Lower lobe of right lung (tissue), 2 donors: ENCODE measurements at places on chromosomes 16 and 17.

DNA sequence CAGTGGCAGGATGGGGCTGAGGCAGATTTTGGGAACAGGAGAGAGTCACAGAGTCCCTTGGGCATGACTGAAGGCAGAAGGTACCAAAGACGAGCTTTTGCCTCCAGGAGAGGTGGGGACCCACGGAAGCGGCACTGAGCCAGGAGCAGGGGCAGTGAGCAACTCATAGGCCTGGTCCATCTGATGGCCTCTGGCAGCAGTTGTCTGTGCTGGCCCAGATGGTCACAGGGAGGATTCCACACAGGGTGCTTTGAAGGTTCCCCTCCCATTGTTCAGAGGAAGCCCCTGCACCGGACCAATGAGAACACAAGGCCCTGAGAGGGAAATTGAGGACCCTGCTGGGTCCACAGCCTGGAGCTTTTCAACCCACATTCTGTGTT lies 360.3 kb upstream of the TNRC6C start:
- H3K4me3 ChIP-seq, result no peak overlapping the region
- H3K4me1 ChIP-seq, result peaks cover 6% of the 10 kb centered on the region
- no peak for DNase-seq
- H3K36me3 ChIP-seq, result no peaks in the 10 kb centered on the region

- no peaks in the 10 kb centered on the region for H3K4me1 ChIP-seq
- H3K4me3 ChIP-seq, result no peak overlapping the region
- no peaks in the 10 kb centered on the region for H3K36me3 ChIP-seq
- no peaks in the 10 kb centered on the region for H3K27me3 ChIP-seq
- no peak for DNase-seq
- H3K27ac ChIP-seq, result no peak overlapping the region
Measured at GRCh38 chr16:7644176-7644575, 311.5 kb downstream of the RBFOX1 start.

DNA sequence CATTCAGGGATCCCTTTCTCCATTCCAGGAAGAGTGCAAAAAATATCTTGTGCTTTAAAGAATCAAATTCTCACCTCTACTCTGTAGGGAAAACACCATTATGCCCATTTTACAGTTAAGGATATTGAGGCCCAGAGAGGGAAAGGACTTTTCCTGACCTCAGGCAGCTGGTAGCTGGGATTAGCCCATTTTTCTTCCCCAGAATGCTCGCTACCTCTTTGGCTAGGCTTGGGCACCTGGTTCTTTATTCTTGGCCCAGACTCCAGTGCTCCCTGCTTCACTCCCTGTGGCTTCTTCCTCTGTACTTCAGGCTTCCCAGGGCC lies 45.7 kb downstream of the MEOX1 start:
- H3K4me3 ChIP-seq, result no peak overlapping the region
- H3K4me1 ChIP-seq, result no peaks in the 10 kb centered on the region
- no peaks in the 10 kb centered on the region for H3K27me3 ChIP-seq
- H3K27ac ChIP-seq, result no peak overlapping the region

- no peak overlapping the region for H3K27ac ChIP-seq
- no peak overlapping the region for H3K4me3 ChIP-seq
- no peaks in the 10 kb centered on the region for H3K27me3 ChIP-seq
- no peaks in the 10 kb centered on the region for H3K36me3 ChIP-seq
Measured at GRCh38 chr16:80019395-80019794, 418.9 kb upstream of the MAF start.

- peaks cover 40% of the 10 kb centered on the region for H3K27me3 ChIP-seq
- no peak for DNase-seq
Measured at GRCh38 chr16:2196162-2196980, at the start of gene CASKIN1. Gene CASKIN1 (minus strand): TSS chr16:2196605. CDS start chr16:2196432, 173 bp downstream.

GRCh38 chr17:42221886-42222745 lies 27.8 kb upstream of the GHDC start:
- H3K4me3 ChIP-seq, result no peak overlapping the region
- no peaks in the 10 kb centered on the region for H3K4me1 ChIP-seq
- peaks cover 74% of the 10 kb centered on the region for H3K36me3 ChIP-seq
- H3K27ac ChIP-seq, result no peak overlapping the region

GRCh38 chr17:76440751-76441362 lies 12.1 kb downstream of the UBE2O start:
- H3K27ac ChIP-seq, result no peak overlapping the region
- H3K27me3 ChIP-seq, result no peaks in the 10 kb centered on the region
- H3K4me1 ChIP-seq, result peaks cover under 1% of the 10 kb centered on the region
- H3K36me3 ChIP-seq, result no peaks in the 10 kb centered on the region
- no peak overlapping the region for H3K4me3 ChIP-seq

DNA sequence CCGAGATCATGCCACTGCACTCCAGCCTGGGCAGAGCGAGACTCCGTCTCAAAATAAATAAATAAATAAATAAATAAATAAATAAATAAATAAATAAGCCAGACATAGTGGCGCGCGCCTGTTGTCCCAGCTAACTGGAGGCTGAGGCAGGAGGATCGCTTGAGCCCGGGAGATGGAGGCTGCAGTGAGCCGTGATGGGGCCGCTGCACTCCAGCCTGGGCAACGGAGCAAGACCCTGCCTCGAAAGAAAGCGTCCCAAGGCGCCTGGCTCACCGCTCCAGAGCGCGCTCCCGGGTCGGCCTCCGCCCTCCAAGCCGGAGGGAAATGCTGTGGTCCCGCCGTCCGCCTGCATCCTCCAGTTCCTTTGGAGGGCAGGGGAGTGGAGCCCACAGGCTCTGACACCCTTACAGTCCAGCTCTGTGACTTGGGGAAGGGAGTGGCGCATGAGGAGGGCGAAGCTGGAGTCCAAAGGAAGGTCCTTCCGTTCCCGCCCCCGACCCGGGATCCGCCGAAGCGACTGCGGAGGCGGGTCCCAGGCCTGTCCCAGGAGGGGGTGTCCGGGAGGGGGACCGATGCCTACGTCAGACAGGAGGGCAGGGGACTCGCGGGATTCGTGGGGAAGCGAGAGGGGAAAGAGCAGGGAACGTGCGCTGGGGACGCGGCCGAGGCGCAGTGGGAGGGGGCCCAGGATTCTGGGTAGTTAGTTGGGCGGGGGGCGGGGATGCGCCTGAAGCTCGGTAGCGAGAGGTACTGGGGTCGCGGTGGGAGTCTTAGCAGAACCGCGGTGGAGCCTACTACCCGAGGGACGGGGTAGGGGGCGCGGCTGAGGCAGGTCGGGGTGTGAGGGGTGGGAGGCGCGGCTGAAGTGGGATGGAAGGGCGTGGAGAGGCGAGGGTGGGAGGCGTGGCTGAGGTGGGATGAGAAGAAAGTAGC lies 8.4 kb upstream of the TRPV2 start:
- H3K4me3 ChIP-seq, result peak overlapping the region; percentile 63
- H3K27me3 ChIP-seq, result peaks cover 7% of the 10 kb centered on the region
- H3K36me3 ChIP-seq, result no peaks in the 10 kb centered on the region
- DNase-seq, result peak; percentile 61

DNA sequence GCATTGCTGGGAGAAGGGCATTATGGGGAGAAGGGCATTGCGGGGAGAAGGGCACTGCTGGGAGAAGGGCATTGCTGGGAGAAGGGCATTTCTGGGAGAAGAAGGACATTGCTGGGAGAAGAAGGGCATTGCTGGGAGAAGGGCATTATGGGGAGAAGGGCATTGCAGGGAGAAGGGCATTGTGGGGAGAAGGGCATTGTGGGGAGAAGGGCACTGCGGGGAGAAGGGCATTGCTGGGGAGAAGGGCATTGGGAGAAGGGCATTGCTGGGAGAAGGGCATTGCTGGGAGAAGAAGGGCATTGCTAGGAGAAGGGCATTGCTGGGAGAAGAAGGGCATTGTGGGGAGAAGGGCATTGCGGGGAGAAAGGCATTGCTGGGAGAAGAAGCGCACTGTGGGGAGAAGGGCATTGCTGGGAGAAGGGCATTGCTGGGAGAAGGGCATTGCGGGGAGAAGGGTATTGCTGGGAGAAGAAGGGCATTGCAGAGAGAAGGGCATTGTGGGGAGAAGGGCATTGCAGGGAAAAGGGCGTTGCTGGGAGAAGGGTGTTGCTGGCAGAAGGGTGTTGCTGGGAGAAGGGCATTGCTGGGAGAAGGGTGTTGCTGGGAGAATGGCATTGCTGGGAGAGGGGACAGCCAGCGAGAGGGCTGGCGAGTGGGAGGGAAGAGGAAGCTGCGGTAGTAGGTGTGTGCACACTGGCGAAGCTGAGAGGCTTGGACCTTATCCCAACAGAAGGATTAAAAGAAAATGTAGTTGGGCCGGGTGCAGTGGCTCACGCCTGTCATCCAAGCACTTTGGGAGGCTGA lies 4.6 kb upstream of the PYDC1 start:
- H3K36me3 ChIP-seq, result no peaks in the 10 kb centered on the region
- no peak overlapping the region for H3K4me3 ChIP-seq
- H3K4me1 ChIP-seq, result peaks cover 6% of the 10 kb centered on the region
- DNase-seq, result no peak
- H3K27ac ChIP-seq, result no peak overlapping the region

- H3K36me3 ChIP-seq, result peaks cover 17% of the 10 kb centered on the region
- H3K4me3 ChIP-seq, result no peak overlapping the region
- H3K4me1 ChIP-seq, result peaks cover 60% of the 10 kb centered on the region
- no peaks in the 10 kb centered on the region for H3K27me3 ChIP-seq
Measured at GRCh38 chr17:4856937-4857314, 23.8 kb downstream of the MINK1 start.

- H3K36me3 ChIP-seq, result no peaks in the 10 kb centered on the region
- peaks cover 27% of the 10 kb centered on the region for H3K4me1 ChIP-seq
- no peak overlapping the region for H3K4me3 ChIP-seq
- peaks cover 26% of the 10 kb centered on the region for H3K27me3 ChIP-seq
Measured at GRCh38 chr17:42178817-42179216, 2.1 kb downstream of the KCNH4 start.

- no peaks in the 10 kb centered on the region for H3K4me1 ChIP-seq
- no peak overlapping the region for H3K27ac ChIP-seq
- no peak for DNase-seq
- no peaks in the 10 kb centered on the region for H3K27me3 ChIP-seq
- no peaks in the 10 kb centered on the region for H3K36me3 ChIP-seq
Measured at GRCh38 chr17:12457493-12457892, 208.2 kb upstream of the MYOCD start.

DNA sequence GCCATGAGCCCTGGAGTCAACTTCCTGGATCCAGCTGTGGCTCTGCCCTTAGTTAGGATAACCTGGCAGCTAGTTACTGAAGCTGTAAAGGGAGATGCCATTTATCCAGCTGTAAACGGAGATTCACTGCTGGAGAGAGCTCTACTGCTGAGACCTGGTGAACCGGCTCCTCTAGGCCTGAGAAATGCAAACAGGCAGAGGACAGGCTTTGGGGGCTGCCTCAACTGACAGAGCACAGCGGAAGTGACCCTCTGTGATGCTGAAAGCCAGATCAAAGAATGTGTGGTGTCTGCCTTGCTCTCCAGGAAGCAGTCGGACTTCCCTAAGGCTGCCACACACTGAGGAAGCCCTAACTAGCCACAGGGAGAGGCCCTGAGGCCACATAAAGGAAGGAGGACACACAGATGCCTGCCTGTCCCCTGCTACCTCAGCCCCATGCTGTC lies 21.9 kb upstream of the GPRC5C start:
- no peak overlapping the region for H3K27ac ChIP-seq
- no peak for DNase-seq
- no peak overlapping the region for H3K4me3 ChIP-seq
- H3K4me1 ChIP-seq, result no peaks in the 10 kb centered on the region
- H3K27me3 ChIP-seq, result no peaks in the 10 kb centered on the region
- no peaks in the 10 kb centered on the region for H3K36me3 ChIP-seq

DNA sequence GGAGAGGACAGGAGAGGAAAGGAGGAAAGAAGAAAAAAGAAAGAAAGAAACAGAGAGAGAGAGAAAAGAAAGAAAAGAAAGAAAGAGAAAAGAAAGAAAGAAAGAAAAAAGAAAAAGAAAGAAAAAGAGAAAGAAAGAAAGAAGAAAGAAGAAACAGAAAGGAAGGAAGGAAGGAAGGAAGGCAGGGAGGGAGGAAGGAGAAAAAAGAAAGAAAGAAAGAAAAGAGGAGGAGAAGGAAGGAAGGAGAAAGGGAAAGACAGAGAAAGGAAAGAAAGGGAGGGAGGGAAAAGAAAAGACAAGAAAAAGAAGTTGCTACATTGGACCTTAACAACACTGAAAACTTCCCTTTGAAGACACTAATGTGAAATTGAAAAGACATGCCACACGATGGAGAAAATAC lies 56.6 kb upstream of the CCL2 start:
- peaks cover 9% of the 10 kb centered on the region for H3K4me1 ChIP-seq
- H3K27me3 ChIP-seq, result no peaks in the 10 kb centered on the region
- no peak for DNase-seq
- no peak overlapping the region for H3K27ac ChIP-seq

GRCh38 chr16:85652431-85653221 lies 36.1 kb downstream of the GINS2 start:
- DNase-seq, result peak; percentile 74
- H3K4me3 ChIP-seq, result no peak overlapping the region
- H3K36me3 ChIP-seq, result peaks cover 78% of the 10 kb centered on the region
- H3K4me1 ChIP-seq, result peaks cover 26% of the 10 kb centered on the region

DNA sequence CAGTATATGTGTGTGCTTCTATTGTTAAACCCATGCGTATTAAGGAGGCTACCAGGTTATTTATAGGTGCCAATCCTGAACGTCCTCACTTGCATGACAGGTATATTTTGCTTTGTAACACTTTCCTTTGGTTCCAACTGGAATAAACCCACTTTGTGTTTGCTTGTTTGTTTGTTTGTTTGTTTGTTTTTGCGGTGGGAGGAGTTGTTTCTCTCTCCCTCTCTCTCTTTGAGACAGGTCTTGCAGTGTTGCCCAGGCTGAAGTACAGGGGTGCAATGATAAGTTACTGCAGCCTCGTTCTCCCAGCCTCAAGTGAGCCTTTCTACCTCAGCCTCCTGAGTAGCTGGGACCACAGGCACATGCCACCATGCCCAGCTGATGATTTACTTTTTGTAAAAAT lies 28.7 kb downstream of the NACA2 start:
- H3K36me3 ChIP-seq, result no peaks in the 10 kb centered on the region
- no peaks in the 10 kb centered on the region for H3K4me1 ChIP-seq
- peaks cover 5% of the 10 kb centered on the region for H3K27me3 ChIP-seq
- no peak overlapping the region for H3K4me3 ChIP-seq
- no peak overlapping the region for H3K27ac ChIP-seq

GRCh38 chr17:33175562-33175961 lies 117.5 kb downstream of the ASIC2 start:
- H3K4me1 ChIP-seq, result no peaks in the 10 kb centered on the region
- no peaks in the 10 kb centered on the region for H3K36me3 ChIP-seq
- H3K27me3 ChIP-seq, result peaks cover 5% of the 10 kb centered on the region
- DNase-seq, result no peak
- H3K27ac ChIP-seq, result no peak overlapping the region

- H3K4me3 ChIP-seq, result no peak overlapping the region
- H3K36me3 ChIP-seq, result peaks cover 55% of the 10 kb centered on the region
- H3K27ac ChIP-seq, result peak overlapping the region; percentile 90
Measured at GRCh38 chr17:75845933-75846691, 1.9 kb upstream of the UNC13D start.

- no peak for DNase-seq
- peak overlapping the region; percentile 8 for H3K4me3 ChIP-seq
- no peaks in the 10 kb centered on the region for H3K4me1 ChIP-seq
- no peak overlapping the region for H3K27ac ChIP-seq
- no peaks in the 10 kb centered on the region for H3K27me3 ChIP-seq
- H3K36me3 ChIP-seq, result no peaks in the 10 kb centered on the region
Measured at GRCh38 chr17:29069526-29070041, 26.6 kb downstream of the PIPOX start.
